ENCODE measurements at places on chromosomes 7 and 10.

- no peak for ATAC-seq
These were observed 518.9 kb downstream of the KCNMA1 start for GRCh38 chr10:77118603-77119282.

DNA sequence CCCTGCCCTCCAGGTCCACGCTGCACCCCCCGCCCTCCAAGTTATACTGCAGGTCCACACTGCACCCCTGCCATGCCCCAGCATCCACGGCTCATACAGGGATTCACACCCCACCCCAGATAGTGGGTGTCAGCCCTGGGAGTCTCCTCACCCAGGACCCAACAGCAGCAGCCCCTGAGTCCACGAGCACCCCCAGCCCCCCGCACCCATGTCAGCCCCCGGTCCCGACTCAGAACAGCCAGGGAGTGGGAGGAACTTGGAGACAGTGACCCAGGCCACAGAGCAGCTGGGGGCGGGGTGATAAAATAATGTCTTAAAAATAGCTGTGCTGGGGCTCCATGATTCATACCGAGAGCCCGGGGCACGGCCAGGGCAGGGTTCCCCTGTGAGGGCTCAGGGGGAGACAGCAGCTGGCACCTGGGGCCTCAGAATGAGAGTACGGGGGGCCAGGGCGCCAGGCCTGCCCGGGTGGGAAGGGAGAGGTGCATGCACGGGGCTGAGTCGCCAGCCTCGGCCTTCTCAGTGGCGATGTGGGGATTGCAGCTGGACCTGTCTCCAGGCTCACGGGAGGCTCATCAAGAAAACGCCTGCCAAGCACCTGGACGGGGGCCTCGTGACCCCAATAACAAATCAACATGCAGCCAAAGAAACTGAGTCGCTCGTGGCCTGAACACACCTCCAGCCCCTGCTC, 29.8 kb downstream of the ADAP1 start:
- no peak for ATAC-seq

DNA sequence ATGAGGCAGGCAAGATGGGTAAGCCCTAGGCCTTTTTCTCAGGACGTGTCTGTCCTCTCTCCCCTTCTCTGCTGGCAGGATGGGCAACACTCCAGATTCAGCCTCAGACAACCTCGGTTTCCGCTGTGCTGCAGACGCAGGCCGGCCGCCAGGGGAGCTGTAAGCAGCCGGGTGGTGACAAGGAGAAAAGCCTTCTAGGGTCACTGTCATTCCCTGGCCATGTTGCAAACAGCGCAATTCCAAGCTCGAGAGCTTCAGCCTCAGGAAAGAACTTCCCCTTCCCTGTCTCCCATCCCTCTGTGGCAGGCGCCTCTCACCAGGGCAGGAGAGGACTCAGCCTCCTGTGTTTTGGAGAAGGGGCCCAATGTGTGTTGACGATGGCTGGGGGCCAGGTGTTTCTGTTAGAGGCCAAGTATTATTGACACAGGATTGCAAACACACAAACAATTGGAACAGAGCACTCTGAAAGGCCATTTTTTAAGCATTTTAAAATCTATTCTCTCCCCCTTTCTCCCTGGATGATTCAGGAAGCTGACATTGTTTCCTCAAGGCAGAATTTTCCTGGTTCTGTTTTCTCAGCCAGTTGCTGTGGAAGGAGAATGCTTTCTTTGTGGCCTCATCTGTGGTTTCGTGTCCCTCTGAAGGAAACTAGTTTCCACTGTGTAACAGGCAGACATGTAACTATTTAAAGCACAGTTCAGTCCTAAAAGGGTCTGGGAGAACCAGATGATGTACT, 13.1 kb downstream of the PHKG1 start:
- no peak for ATAC-seq

DNA sequence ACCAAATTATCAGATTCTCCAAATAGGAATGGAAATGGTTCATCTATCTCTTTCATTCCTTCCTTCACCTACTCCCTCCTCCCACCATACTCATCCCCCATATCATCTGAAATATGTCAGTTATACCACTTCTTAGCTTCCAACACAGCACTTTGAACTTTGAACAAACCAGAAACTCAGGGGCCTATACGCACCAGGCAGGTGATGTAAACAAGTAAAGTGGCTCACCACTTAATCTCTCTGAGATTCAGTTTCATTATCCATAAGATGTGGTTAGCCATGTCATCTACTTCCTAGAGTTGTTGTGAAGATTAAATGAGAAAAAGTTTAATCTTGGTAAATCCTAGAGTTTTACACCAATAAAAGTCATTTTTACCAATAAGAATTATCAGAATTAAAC, 65.9 kb upstream of the LRRN3 start:
- ATAC-seq: no peak

Data from motor neuron (in vitro differentiated cells).